ENCODE measurements at places on chromosomes 2 and 18.

DNA sequence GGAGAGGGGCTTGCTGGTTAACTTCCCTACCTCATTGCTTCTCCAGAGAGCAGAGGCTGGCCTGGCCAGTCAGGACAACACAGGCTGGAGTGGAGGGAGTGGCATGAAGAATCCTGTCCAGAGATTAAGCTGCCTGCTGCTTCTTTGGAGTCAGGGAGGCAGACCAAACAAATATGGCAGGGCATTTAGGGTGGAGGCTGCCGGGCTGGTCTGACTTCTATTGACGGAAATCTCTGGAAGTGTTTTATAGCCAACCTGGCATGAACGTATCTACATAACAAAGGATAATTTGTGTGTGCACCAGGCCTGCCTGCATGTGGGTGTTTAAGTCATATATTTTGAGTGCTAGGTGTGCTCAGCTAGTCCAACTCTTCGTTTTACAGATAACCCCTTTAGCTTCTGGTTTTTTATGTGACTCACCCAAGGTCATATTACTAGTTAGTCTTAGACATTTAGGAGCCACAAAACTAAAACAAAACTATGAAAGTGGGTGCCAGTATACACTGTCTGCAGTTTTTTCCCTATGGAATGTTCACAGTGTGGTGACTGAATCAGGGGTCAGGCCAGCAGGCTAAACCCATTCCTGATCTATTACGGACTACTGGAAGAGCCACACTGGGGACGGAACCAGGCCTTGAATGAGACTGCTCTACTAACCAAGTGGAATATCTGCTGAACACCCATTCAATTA is 5.5 kb downstream of the NPC1 start:
- no peak for DNase-seq

- DNase-seq = peak; percentile 47
Observed at GRCh38 chr2:1553671-1554295, 140.5 kb downstream of the TPO start.

DNA sequence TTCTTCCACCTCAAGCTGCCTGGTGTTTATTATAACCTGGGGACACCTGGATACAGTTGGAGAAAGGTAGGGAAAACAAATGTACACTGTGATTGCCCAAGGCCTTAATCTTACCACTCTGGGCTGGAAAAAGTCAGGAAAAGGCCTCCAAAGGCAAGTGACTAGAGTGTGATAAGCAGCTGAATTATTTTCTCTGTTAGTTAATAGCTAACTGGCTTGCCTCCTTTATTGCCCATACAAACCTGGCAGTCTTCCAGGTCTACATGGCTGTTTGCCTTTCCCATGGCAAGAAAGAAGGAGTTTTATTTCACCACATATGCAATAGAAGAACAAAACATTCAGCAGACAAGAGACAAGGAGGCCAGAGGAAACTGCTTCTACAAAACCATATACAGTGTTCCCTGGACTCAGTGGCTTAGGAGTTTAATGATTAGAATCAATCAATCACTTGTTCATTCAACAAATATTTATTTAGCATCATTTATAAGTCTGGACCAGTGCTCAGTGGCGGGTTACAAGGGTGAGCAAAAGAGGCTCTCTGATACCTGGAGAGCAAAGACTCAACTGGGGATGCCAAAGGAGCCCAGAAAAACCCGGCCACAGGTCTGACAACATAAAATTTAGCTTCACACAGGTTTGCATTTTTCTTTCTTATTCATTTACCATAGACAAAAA is 27.5 kb upstream of the SUCLG1 start:
- DNase-seq = no peak

- peak; percentile 56 for DNase-seq
Observed at GRCh38 chr2:101330253-101330933, 21.9 kb upstream of the RNF149 start.

GRCh38 chr18:21831413-21831831 is 90.8 kb downstream of the MIB1 start:
- DNase-seq = no peak
